ENCODE measurements at places on chromosomes 11 and 22. TPM values are rescaled to one million over a fixed set of nuclear protein-coding genes. Genes with fewer than 3 reads are reported as not detected.
A peak's percentile ranks its signal among the peaks of the same experiment; 100 is the strongest.

Gene ZW10
- 7.3 TPM for total RNA-seq

DNA sequence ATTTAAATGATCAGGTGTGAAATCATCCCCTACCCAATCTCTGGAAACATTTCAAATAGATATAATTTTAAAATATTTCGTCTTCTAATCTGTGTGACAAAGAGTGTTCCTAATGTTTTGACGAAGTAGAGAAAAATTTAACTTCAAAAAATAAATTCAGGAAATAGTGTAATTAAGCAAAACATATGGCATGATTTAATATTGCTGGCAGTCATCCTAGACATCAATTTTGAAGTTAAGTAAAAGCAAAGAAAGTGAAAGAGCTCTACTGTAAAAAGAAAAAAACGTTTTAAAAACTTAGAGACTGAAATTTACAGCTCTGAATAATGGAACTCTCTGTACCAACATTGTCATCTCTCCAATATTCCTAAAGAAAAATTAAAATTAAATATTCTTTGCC lies 1062.3 kb downstream of the LRRC4C start:
- H3K4me1 ChIP-seq: no peaks in the 10 kb centered on the region
- no peaks in the 10 kb centered on the region for H3K36me3 ChIP-seq
- no peaks in the 10 kb centered on the region for H3K27me3 ChIP-seq
- H3K27ac ChIP-seq: no peak overlapping the region

Gene EWSR1
- 76.1 TPM for total RNA-seq

- H3K27me3 ChIP-seq: no peaks in the 10 kb centered on the region
- peak within 1 kb of the TSS; percentile 49 for H3K4me3 ChIP-seq
- no peaks in the 10 kb centered on the region for H3K4me1 ChIP-seq
Measured at GRCh38 chr11:117985953-117986887, at the start of gene IL10RA. TSS of gene IL10RA (plus strand) at chr11:117986394. CDS start at chr11:117986468, 74 bp downstream.

DNA sequence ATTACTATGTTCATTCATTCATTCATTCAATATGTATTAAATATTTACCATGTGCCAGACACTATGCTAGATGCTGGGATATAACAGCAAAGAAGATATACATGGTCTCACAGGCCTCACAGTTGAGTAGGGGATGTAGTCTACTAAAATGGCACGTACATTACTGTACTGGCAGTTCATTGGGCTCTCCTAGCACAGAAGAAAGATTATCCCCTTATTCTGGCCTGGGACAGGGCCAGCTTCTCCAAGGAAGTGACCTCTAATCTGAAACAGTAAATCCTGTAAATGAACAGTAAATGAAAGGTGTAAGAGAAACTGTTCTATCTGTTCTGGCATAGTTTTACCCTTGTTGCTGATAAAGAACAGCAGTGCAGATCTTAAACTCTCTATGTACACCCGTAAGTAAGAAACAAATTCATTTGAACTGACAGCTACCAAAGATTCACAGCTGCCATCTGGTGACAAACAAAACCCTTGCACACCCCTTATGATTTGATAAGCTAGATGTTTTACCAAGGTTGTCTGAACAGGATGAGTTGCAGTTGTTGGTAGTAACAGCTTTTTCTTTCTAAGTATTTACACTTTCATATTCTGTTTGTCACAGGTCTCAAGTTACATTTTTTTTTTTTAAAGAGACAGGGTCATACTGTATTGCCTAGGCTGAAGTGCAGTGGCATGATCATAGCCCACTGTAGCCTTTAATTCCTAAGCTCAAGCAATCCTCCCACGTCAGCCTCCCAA lies 263.1 kb downstream of the TMEM135 start:
- no peak overlapping the region for H3K27ac ChIP-seq
- no peak for DNase-seq

DNA sequence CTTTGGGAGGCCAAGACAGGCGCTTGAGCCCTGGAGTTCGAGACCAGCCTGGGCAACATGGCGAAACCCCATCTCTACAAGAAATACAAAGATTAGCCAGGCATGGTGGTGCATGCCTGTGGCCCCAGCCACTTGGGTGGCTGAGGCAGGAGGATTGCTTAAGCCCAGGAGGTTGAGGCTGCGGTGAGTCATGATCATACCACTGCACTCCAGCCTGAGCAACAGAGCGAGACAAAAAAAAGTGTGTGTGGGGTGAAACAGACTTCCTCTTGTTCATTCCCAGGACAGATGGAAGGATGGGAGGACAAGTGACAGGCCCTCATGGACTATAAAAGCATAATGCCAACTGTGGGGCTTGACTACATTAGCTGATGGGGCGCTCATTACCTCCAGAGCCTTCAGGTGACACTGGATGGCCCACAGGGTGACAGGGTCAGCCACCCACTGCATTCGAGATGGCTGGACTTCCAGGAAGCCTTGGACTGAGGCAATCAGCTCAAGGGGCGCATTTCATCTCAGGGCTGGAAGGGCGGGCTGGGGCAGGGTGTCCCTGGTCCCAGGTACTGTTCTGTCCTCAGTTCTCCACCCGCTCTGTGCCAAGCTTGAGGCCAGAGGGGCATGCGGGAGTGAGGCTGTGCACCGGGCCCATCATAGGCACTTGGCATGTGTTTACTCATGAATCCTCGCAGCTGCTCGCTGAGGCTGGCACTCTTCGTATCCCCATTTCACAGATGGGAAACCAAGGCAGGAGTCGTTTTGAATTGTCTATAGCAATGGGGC lies 12.5 kb downstream of the NPTXR start:
- no peak overlapping the region for H3K4me3 ChIP-seq
- peak; percentile 27 for DNase-seq
- no peaks in the 10 kb centered on the region for H3K36me3 ChIP-seq
- no peaks in the 10 kb centered on the region for H3K4me1 ChIP-seq

DNA sequence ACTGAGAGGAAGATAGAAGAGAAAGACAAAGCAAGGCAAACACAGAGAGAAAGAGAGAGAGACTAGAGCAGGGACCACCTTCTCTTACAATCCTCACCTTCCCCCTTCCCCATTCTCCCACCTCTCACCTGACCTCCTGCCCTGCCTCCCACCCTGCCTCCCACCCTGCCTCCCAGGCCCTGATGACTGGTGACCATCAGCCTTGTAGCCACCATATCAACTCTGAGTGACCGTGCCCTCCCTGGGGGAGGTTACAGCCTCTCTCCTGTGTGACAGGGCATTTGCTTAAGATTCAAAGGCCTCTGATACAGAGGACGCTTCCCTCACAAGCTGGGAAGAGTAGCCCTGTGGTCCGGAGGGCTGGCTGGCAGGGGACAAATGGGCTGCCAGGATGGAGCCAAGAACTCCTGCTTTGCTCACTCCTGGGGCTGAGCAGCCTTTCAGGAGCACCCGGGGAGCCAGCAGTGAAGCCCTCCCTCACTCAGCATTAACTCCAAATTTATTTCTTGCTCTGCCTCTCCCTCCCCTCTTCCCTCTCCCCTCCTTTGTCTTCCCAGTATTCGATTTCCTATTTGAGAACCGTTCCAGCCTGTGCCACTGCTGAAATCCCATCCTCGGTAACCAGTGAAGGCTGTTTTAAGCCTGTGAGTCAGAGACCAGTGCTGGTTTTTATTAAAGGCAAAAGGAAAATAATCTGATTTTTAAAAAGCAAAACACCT lies 125.2 kb upstream of the SYT13 start:
- no peaks in the 10 kb centered on the region for H3K36me3 ChIP-seq
- no peak for DNase-seq
- no peak overlapping the region for H3K27ac ChIP-seq
- no peaks in the 10 kb centered on the region for H3K27me3 ChIP-seq

Gene DRD2
- total RNA-seq: 0.13 TPM

- H3K27me3 ChIP-seq: no peaks in the 10 kb centered on the region
- DNase-seq: no peak
- H3K36me3 ChIP-seq: no peaks in the 10 kb centered on the region
- peak overlapping the region; percentile 66 for H3K4me3 ChIP-seq
- peak overlapping the region; percentile 69 for H3K27ac ChIP-seq
Measured at GRCh38 chr22:37802310-37803194, 5.2 kb upstream of the GCAT start.

DNA sequence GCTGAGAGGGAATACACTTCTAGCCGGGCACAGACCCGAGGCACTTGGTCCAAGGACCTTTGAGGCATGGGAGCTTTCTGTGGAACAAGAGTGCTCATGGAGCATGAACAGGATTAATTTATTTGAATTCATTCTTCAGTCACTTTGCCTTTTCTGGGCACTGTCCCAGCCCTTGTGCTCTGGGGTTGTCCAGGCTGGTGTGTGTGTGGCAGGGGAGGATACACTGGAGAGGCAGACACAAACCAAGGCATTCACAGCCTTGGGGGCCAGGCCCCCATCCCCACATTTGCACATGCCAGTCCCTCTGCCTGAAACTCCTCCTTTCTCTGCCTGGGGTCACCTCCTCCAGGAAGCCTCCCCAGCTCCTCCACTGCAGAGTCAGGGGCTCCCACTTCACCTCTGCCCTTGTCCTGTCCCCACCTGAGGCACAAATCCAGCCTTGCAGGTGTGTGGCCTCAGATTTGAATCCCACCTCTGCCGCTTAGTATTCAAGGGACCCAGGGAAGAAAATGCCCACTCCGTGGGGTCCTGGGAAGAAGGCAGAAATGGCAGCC lies 55.5 kb downstream of the MYO7A start:
- no peaks in the 10 kb centered on the region for H3K27me3 ChIP-seq
- H3K4me1 ChIP-seq: peaks cover 11% of the 10 kb centered on the region
- H3K36me3 ChIP-seq: no peaks in the 10 kb centered on the region
- no peak overlapping the region for H3K4me3 ChIP-seq
- H3K27ac ChIP-seq: no peak overlapping the region
- DNase-seq: no peak

GRCh38 chr11:8610532-8611116 lies 16.6 kb upstream of the STK33 start:
- no peak overlapping the region for H3K27ac ChIP-seq
- H3K27me3 ChIP-seq: no peaks in the 10 kb centered on the region
- DNase-seq: no peak
- H3K4me3 ChIP-seq: no peak overlapping the region
- H3K4me1 ChIP-seq: no peaks in the 10 kb centered on the region

DNA sequence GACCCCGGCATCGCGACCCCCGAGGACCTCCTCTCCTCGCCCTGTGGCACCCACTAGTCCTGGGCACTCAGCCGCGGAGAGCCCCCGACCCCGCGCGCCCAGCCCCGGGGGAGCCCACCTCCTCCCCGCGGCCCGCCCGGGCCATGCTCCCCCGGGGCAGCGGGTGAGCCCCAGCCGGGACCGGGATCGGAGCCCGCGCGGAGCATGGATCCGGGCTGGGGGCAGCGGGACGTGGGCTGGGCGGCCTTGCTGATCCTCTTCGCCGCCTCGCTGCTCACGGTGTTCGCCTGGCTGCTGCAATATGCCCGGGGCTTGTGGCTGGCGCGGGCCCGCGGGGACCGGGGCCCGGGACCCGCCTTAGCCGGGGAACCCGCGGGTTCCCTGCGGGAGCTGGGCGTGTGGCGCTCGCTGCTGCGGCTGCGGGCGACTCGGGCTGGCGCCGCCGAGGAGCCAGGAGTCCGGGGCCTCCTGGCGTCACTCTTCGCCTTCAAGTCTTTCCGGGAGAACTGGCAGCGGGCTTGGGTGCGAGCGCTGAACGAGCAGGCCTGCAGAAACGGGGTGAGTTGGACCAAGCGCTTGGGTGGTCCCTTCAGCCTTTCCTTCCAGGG lies 498 bp downstream of the C2CD2L start:
- no peaks in the 10 kb centered on the region for H3K4me1 ChIP-seq
- peak overlapping the region; percentile 97 for H3K4me3 ChIP-seq
- peak overlapping the region; percentile 48 for H3K27ac ChIP-seq
- DNase-seq: no peak
- no peaks in the 10 kb centered on the region for H3K27me3 ChIP-seq
- H3K36me3 ChIP-seq: peaks cover 16% of the 10 kb centered on the region

Gene SLC15A3
- total RNA-seq: 7.6 TPM

- H3K4me3 ChIP-seq: no peak overlapping the region
- peaks cover 7% of the 10 kb centered on the region for H3K4me1 ChIP-seq
- no peak overlapping the region for H3K27ac ChIP-seq
- H3K27me3 ChIP-seq: no peaks in the 10 kb centered on the region
Measured at GRCh38 chr22:24455751-24456426, 28.5 kb downstream of the ADORA2A start.

DNA sequence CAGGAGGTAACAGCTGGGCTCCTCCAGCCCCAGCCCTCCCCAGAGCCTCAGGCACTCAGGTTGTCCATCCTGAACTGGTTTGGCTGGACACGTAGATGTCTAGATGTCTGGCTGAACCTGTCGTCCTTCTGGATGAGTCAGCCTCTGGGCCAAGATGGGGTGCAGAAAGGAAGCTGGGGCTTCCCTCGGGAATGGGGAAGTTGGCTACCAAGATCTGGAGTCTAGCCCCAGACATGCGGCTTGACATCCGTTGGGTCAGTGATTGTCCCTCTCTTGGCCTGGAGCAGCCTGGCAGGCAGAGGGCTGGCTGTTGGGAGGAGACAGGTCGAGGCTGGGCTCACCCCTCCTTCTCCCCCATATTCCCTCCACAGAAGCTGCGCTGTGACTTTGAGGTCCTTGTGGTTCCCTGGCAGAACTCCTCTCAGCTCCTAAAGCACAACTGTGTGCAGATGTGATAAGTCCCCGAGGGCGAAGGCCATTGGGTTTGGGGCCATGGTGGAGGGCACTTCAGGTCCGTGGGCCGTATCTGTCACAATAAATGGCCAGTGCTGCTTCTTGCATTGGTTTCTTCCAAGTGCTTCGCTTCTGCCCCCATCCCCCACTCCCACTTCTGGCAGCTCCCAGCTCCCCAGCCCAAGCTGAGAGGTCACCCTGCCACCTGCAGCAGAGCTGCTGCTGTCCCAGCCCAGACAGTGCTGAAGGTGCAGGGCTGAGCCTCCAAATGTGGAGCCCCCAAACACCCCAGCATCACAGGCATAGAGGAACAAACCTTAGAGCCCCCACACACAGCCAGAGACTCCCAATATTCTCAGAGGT lies 1.3 kb downstream of the CST6 start:
- H3K27ac ChIP-seq: no peak overlapping the region
- DNase-seq: no peak
- H3K36me3 ChIP-seq: no peaks in the 10 kb centered on the region
- peaks cover 11% of the 10 kb centered on the region for H3K27me3 ChIP-seq

- H3K4me3 ChIP-seq: no peak overlapping the region
- H3K4me1 ChIP-seq: no peaks in the 10 kb centered on the region
- H3K36me3 ChIP-seq: no peaks in the 10 kb centered on the region
- H3K27me3 ChIP-seq: no peaks in the 10 kb centered on the region
Measured at GRCh38 chr11:104799251-104799650, 99.0 kb downstream of the CASP12 start.

Gene ARHGAP20
- 1.6 TPM for total RNA-seq

DNA sequence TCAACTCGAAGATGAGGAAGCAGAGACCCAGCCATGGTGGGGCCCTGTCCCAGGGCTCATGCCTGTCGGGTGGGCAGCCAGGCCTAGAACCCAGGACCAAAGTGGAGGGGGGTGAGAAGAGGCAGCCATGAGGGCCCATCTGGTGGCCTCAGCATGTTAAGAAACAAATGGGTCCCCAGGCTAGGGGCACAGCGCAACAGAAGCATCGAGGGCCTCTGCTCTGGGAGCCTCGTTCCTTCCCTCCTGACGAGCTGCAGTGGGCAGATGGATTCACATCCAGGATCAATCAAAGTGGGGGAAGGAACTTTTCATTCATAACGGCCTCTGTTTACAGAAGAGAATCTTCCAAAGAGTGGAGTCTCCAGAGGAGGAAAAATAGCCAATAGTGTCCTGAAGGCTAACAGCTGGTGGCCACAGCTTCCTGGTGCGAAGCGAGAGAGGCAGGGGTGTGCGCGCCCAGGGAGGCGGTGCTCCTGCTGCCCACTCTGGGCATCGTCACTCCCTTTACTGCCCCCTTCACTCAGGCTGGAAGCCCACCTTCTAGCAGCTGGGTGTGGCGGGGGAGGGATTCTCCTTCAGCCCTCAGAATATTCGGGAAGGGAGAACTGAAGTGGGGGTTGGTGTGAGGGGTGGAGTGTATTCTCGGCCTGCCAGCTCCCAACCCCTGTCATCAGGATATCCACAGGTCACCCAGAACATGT lies 4.3 kb downstream of the CBX7 start:
- H3K27ac ChIP-seq: peak overlapping the region; percentile 37
- no peaks in the 10 kb centered on the region for H3K27me3 ChIP-seq
- no peak for DNase-seq
- H3K4me3 ChIP-seq: no peak overlapping the region

Data from right lobe of liver (tissue), 6 donors.